ENCODE measurements at places on chromosomes 11 and 22.
A peak's percentile ranks its signal among the peaks of the same experiment; 100 is the strongest.

- no peak for DNase-seq
Observed at GRCh38 chr22:43658823-43659222, 153.3 kb downstream of the EFCAB6 start.

- DNase-seq, result peak; percentile 45
Observed at GRCh38 chr11:61587951-61588727, 7.3 kb upstream of the SYT7 start.

GRCh38 chr22:44231233-44231632 lies 50.5 kb downstream of the PARVG start:
- DNase-seq, result no peak

GRCh38 chr11:10897150-10897549 lies 39.3 kb upstream of the ZBED5 start:
- DNase-seq, result no peak

DNA sequence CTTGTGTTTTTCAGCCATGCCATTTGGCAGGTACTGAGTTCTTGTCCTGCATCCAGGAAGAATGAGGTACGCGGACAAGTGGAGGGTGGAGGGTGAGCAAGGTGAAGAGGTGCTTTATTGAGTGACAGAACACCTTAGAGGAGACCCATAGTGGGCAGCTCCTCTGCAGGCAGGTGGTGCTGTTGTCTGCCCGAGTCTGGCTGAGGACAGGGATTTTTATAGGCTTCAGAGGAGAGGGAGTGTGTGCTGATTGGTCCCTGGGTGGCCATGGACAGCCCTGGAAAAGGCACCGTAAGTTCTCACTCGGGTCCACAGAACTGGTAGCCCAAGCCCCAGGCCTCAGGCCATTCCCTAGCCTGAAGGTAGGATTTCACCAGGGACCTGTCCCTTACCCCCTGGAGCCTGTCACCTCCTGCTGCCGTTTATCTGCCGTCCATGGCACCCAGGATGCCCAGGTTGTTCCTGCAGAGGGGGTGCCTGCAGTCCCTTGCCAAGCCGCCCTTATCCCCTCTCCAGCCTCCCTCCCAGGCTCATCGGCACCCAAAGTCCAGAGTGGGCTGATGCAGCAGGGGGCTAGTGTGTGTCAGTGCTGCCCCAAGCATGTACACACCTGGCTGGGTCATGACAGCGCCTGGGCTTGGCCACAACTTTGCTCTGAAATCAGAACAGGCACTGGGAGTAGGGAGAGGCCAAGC lies 213.6 kb downstream of the LRRC4C start:
- no peak for DNase-seq
